ENCODE measurements at places on chromosomes 5 and 9.

DNA sequence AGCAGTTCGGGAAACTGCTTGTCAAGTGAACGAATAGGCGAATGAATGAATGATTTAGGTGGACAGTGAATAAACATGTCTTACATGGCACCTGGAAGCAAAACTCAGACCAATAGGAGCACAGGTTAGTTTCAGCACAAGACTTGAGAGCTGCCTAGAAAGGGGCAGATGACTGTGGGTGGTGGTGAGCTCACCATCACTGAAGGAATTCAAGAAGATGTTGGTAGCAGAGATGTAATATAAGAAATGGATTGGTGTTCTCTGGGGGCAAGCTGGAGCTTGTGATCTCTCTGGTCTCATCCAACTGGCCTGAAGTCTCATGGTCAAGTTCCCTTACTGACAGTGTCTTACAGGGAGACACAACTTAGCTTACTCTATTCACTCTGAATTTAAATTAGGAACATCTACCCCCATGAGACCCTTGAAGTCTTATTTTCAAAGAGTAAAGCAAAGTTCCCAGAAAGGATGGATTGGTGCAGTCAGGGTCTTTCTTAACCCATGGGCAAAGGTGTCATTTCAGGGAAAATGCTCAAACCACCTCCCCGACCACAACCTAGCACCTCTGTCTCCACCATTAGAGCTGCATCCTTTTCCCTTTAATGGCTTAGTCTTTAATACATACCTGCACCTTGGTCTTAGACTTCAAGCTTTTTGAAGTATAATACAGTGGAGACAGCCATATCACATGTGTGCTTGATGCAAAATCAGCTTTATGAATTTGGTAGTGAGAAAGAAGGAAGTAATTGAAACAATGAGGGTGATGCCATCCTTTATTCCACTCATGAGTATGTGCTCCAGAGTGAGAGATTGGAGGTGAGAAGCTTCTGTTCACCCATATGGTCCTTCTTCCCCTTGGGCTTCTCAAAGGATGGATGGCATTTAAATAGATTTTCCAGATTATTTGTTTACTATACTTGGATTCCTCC lies 5.1 kb downstream of the LCP2 start:
- DNase-seq = no peak

DNA sequence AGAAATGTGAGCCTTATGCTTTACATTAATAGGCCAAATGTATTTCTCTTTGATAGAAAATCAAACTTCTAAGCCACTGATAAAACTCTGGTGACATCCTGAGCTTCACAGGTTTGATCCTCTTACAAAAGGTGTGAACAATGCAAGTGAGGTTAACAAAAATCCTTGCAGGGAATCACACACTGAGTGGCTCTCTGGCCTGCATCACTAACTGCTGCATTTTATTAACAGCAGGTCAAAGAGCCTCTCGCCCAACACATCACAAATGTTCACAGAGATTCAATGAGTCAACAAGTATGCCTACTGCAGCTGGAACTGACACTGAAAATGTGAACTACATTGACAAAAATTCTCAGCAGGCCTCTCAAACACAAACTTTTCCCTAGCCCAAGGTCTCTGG lies 122.3 kb downstream of the SEMA5A start:
- DNase-seq = peak; percentile 31

GRCh38 chr9:131405428-131405827 lies 11.5 kb downstream of the PRRC2B start:
- peak; percentile 88 for DNase-seq

DNA sequence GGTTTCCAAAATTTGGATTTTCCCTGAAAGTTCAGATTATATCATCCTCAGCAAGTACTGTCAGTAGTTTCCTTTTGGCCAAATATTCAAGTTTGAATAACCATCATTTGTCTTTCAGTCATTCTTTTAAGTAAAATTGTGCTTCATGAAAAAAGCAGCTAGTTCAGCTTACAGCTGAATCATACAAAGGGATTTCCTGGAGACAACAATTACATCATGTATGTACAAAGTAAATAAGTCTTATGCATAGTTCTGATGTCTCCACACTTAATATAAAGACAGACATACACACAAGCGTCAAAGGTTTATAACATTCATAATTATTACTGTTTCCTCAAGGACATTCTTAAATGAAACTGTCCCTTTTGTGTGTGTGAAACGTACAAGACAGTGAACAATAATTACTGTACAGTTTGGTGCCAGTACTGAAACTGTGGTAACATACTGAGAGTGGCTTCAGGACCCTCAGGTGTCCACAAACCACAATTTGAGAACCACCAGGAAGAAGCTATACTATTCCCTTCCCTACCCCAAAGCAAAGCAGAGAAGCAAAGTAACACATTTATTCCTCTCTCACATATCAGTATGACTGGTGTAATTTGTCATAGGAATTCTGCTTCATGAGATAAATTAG lies 746.6 kb downstream of the TAF11L14 start:
- no peak for DNase-seq

DNA sequence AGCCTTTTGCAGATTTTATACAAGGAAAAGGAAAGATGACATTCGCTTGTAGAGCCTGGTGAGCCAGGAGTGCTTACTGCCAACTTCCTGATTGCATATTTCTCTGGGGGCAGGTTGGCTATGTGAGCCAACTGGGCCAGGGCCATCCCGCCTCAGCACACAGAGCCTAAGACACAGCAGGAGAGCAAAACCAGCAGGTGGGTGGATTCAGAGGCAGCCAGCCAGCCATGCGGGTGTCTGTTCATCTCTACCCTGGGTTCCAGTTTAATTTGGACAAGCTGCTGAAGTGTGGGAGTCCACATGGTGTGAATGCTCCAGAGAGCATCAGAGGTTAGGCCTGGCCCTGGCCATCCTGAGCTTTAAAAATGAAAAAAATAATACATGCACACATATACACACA lies 291.4 kb downstream of the ARHGEF28 start:
- no peak for DNase-seq

DNA sequence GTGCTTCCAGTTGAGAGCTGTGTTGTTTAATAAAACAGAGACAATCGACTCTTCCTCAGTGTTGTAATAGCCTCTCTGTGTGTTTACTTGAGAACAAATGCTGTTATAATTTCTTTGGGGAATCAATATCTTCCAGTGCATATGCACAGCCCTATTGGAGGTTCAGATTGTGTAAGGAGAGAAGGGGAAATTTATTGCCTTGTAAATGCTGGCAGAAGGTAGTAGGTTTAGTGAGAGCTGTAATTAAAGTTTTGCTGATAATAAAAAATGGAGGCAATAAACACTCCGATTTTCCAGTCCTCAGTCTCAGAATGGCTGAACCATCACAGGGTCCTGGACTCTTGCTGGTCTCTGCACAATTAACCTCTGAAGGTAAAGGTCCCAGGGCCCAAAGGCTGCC lies 128.3 kb downstream of the C5orf15 start:
- DNase-seq = no peak

GRCh38 chr5:12793373-12793772 lies 889.1 kb upstream of the CTNND2 start:
- no peak for DNase-seq

GRCh38 chr5:27020973-27021372 lies 17.4 kb downstream of the CDH9 start:
- peak; percentile 34 for DNase-seq

All from cardiac fibroblast (primary cell).